B cell (primary cell): ENCODE measurements at places on chromosomes 3 and 15. TPM values are rescaled to one million over a fixed set of nuclear protein-coding genes. Genes with fewer than 3 reads are reported as not detected.
A peak's percentile ranks its signal among the peaks of the same experiment; 100 is the strongest.

Gene ATP13A5
- polyA plus RNA-seq: not detected in 2 replicates

Gene PRSS50
- 0.04 and 0.09 TPM in 2 replicates for polyA plus RNA-seq

Gene BOC
- 0.58 and 2.0 TPM in 2 replicates for polyA plus RNA-seq

Gene CELF6
- polyA plus RNA-seq: 8.5 and 13.0 TPM in 2 replicates

Gene CYP11A1
- polyA plus RNA-seq: not detected in 2 replicates

Gene SCN5A
- polyA plus RNA-seq: 0.01 and 0.37 TPM in 2 replicates

Gene DNAH12
- polyA plus RNA-seq: 0.09 TPM in 1 of 2 replicates, not detected in the other

Gene SNAPC5
- polyA plus RNA-seq: 21.6 and 24.5 TPM in 2 replicates

Gene IL16
- polyA plus RNA-seq: 96.1 and 181 TPM in 2 replicates

Gene MB21D2
- 0.03 and 0.53 TPM in 2 replicates for polyA plus RNA-seq

- H3K27me3 ChIP-seq: no peaks in the 10 kb centered on the region
- DNase-seq: no peak
- H3K27ac ChIP-seq: no peak overlapping the region
These were observed 134.5 kb upstream of the WNT5A start for GRCh38 chr3:55621648-55622047.

GRCh38 chr3:46651084-46651483, 38.8 kb downstream of the FAM240A start:
- no peaks in the 10 kb centered on the region for H3K36me3 ChIP-seq
- H3K4me3 ChIP-seq: no peak overlapping the region
- no peak overlapping the region for H3K27ac ChIP-seq

DNA sequence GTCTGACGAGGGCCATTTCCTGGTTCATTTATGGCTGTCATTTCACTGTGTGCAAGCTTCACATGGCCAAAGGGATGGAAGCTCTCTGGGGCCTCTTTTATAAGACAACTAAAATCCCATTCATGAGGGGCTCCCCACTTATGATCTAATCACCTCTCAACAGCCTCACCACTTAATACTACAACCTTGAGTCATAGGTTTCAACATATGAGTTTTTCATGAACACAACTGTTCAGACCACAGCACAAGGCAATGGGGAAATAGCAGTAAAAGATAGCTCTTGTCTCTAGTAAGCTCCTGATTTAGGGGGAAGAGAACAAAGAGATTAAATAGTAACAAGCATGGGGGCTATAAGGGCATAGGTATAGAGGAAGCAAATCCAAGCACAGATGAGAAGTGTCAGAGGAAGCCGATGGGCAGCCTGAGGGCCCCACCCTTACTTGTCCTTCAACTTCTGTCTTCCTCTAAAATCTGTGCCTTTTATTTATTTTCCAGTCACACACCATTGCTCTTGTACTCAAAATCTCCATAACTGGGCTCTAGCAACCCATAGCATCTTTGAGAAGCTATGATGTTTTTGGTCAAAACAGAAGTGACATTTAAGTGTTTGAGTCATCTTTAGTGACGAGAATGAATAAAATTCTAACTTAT, 329.1 kb downstream of the UNC13C start:
- no peak for DNase-seq
- H3K27me3 ChIP-seq: no peaks in the 10 kb centered on the region
- H3K27ac ChIP-seq: no peak overlapping the region
- H3K36me3 ChIP-seq: no peaks in the 10 kb centered on the region

DNA sequence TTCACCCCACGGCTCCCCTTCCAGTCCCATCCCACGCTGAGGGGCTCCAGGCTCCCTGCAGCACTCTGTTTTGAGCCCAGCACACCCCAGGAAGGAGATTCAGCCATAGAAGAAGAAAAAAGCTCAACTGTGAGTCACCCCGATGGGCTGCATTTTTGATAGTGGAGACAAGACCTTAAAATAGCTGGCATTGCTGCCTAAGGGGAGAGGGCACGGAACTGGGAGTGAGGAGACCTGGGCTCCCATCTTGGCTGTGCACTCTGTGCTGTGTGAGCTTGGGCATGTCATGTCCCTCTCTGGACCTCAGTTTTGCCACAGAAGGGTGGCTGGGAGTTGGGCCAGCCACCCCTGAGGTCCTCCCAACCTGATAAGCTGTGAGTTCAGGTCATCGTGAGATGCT, 57.2 kb upstream of the SMAD6 start:
- no peaks in the 10 kb centered on the region for H3K4me1 ChIP-seq
- no peak for DNase-seq
- peaks cover 4% of the 10 kb centered on the region for H3K27me3 ChIP-seq
- H3K27ac ChIP-seq: no peak overlapping the region
- no peak overlapping the region for H3K4me3 ChIP-seq

DNA sequence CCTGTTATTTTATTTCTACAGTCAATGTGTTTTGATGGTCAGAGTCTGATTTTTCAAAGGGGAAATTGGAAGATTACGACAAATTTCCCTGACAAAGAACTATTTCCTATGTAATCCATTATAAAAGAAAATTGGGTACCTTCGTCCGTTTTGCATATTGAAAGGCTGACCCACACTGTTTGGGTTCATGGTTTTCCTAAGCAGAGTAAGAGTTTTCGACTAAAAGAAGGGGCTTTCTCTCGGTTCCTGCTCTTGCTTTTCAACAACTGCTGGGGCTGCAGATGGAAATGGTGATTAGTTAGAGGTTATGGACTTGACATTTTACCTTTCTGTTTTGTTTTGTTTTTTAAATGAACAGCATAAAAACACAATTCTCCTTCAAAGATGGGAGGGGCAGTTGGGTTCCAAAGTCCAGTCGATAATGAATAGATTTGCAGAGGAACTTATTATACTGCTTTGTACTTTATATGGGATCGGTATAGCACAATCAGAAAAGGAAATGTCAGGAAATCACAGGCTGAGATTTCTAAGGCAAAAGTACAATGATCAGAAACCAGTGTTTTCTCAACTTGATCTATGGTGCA, 978 bp downstream of the KCNMB2 start:
- no peaks in the 10 kb centered on the region for H3K4me1 ChIP-seq
- H3K27me3 ChIP-seq: no peaks in the 10 kb centered on the region
- H3K4me3 ChIP-seq: no peak overlapping the region
- H3K36me3 ChIP-seq: no peaks in the 10 kb centered on the region

DNA sequence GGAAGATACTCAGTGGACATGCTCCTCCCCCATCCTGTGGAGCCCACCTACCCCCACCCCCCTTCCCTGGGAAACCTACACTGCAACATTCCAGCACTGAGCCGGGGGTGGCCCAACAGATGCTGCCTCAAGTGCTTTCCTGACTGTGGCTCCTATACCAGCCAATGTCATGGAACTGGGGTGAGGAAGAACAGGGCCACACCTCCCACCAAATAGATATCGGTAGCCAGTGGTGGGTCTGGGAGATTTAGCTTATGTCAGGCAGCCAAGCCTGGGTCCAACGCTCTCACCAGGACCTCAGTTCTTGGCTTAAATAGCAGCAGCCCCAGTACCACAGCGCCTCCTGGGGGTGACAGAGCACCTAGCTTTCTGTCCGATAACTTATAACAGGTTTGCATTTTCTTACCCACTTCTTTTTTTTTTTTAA, 30.3 kb downstream of the CDC25A start:
- H3K4me3 ChIP-seq: no peak overlapping the region
- H3K27ac ChIP-seq: no peak overlapping the region
- no peaks in the 10 kb centered on the region for H3K27me3 ChIP-seq
- no peaks in the 10 kb centered on the region for H3K4me1 ChIP-seq
- no peaks in the 10 kb centered on the region for H3K36me3 ChIP-seq

GRCh38 chr3:46609944-46610722, 2.2 kb upstream of the FAM240A start:
- no peak overlapping the region for H3K27ac ChIP-seq
- H3K36me3 ChIP-seq: no peaks in the 10 kb centered on the region
- DNase-seq: no peak
- H3K4me3 ChIP-seq: no peak overlapping the region
- H3K4me1 ChIP-seq: no peaks in the 10 kb centered on the region

DNA sequence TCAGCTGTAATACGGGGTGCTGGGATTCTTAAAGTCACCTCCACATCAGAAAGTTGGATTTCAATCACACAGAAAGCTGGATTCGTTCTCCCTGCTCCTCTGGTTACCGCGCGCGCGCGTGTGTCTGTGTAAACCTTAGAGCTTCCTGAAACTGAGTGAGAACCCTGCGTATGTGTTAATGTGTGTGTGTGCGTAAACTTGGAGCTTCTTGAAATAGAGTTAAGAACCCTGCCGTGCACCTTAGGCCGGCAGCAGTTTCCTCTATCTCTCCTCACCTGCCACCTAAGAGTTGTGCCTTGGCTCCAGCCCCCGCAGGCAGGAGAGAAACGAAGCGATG, 531 bp downstream of the LZTFL1 start:
- no peak for DNase-seq
- H3K36me3 ChIP-seq: peaks cover 4% of the 10 kb centered on the region
- no peaks in the 10 kb centered on the region for H3K27me3 ChIP-seq
- peak overlapping the region; percentile 88 for H3K4me3 ChIP-seq

DNA sequence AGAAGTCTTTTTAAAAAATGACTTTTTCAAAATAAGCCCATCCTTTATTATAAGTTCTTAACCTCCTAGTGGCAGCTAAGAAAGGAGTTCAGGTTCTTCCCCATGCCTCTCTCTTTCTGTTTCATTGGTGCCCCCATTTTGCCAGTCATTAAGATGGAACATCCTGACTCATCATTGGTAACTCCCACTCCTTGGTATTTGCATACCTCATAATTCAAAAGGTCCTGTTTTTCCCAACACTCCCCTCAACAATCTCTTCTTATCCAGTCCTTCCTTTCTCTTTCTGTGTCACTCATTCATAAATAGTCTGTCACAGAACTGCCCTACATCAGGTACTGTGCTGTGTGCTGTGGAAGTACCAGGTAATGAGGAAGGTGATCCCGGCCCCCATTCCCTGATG, 394.0 kb downstream of the FOXP1 start:
- no peak for DNase-seq
- no peaks in the 10 kb centered on the region for H3K4me1 ChIP-seq
- no peaks in the 10 kb centered on the region for H3K27me3 ChIP-seq
- peak overlapping the region; percentile 12 for H3K27ac ChIP-seq
- H3K36me3 ChIP-seq: peaks cover 12% of the 10 kb centered on the region

DNA sequence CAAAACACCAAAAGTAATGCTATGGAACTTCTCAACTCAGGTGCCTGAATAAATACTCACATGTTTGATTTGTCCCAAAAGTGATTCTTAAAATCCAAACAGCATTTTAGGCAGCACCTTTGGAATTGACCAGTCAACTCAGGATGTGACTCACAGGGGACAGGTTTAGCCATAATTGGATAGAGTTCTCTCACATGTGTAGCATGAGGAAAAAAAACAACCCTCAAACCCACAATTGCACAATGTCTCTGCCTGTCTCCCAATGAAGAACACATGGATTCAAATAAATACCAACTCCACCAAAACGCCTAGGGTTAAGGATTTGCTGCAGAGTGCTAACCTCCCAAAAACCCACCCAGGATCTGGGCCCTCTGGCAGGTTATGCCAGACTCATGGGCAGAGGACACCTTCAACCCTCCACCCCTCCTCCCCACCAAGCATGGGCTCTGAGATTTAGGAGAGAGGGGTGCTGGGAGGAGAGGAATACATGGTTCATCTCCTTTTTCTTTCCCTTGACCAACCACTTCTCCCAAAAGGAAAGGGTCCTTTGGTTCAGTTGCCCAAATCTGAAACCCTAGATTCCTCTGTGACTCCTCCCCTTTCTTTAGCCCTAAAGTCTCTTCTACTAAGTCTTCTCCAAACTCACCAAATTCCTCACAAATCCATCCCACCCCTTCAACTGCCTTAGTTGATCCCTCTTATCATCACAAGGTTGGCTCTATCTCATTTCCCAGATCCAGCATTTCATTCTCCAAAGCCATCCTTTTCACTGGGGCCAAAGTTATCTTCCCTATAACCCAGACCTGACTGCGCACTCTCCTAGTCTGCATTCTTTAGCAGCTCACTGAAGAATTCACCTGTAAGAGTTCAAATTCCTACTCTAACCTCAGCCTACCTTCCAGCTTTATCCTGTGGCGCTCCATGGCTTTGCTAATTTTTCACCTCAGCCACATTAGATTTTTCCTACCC, 7.7 kb downstream of the RYK start:
- H3K4me1 ChIP-seq: peaks cover 16% of the 10 kb centered on the region
- no peaks in the 10 kb centered on the region for H3K27me3 ChIP-seq
- no peak overlapping the region for H3K4me3 ChIP-seq
- no peak for DNase-seq

DNA sequence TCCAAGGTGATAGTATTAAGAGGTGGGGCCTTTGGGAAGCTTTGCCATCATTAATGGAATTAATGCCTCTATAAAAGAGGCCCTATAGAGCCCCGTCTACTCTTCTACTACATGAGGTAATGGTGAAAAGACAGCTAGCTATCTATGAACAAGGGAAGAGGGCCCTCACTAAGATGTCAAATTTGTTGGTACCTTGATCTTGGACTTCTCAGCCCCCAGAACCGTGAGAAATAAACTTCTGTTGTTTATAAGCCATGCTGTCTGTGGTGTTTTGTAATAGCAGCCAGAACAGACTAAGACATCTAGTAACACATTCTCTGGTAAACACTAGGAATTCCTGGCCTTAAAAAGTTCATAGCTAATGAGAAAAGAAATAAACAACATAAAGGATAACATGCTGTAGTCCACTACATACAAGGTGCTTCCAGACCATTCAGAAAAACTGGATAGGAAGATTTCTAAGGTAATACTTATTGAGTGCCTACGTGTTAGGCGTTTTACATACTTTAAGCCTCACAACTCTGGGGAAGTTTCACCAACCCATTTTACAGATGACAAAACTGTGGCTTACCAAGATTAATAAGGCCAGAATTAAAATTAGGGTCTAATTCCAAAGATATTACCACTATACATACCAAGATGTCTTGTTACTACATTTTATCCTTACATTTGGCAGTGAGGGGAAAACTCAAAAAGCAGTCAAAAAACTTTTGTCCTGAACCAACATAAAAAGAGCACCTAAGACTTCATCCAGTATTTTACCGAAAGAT, 3.2 kb downstream of the UBE3A start:
- no peak for DNase-seq
- H3K4me3 ChIP-seq: no peak overlapping the region
- H3K36me3 ChIP-seq: peaks cover 4% of the 10 kb centered on the region
- H3K27me3 ChIP-seq: no peaks in the 10 kb centered on the region
- peaks cover 22% of the 10 kb centered on the region for H3K4me1 ChIP-seq

- no peak overlapping the region for H3K4me3 ChIP-seq
- H3K27me3 ChIP-seq: peaks cover 10% of the 10 kb centered on the region
- H3K27ac ChIP-seq: no peak overlapping the region
- DNase-seq: no peak
- no peaks in the 10 kb centered on the region for H3K4me1 ChIP-seq
These were observed 4.4 kb upstream of the XIRP1 start for GRCh38 chr3:39196671-39197356.

GRCh38 chr3:186798239-186798874, 7.9 kb downstream of the RFC4 start:
- no peak overlapping the region for H3K27ac ChIP-seq
- no peaks in the 10 kb centered on the region for H3K4me1 ChIP-seq
- no peak overlapping the region for H3K4me3 ChIP-seq
- peaks cover 18% of the 10 kb centered on the region for H3K36me3 ChIP-seq

GRCh38 chr3:172685331-172686214, 25.3 kb downstream of the NCEH1 start:
- H3K36me3 ChIP-seq: no peaks in the 10 kb centered on the region
- no peaks in the 10 kb centered on the region for H3K4me1 ChIP-seq
- no peak overlapping the region for H3K27ac ChIP-seq
- H3K4me3 ChIP-seq: no peak overlapping the region
- no peaks in the 10 kb centered on the region for H3K27me3 ChIP-seq
